ENCODE measurements at places on chromosomes 5 and 9. TPM values are rescaled to one million over a fixed set of nuclear protein-coding genes. Genes with fewer than 3 reads are reported as not detected.

DNA sequence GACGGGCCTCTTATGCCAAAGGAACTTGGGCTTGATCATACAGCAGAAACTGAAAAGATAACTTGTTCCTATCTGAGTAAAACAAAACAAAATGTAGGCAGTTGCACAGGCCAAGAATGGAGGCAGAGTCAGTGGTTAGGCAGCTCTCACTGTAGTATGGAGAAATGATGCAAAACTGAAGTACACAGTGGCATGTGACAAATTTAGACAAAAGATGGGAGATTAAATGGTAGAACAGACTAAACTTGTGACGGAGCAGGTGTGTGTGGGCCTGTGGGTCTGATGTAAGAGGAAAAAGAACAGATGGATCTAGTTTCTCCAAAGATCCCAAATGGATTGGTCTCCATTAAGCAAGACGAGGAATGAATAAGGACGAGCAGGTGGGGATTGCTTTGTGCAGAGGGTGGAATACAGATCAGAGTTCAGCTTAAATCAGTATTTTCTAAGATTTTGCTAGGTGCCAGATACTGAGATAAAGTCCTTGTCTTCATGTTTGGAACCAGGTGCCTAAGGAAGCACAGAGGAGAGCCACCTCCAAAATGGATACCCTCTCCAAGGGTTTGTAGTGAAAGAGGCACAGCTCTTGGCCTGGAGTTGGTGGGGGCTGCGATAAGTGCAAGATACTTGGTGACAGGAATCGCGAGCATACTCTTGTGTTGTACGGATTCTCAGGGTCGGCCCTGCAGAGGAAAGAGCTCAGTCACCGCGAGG lies 722 bp upstream of the DCP2 start:
- no peak for DNase-seq

The GPR151 gene
- not detected for total RNA-seq

The PCDHB5 gene
- 1.8 TPM for total RNA-seq

- no peak for DNase-seq
These were observed 45.5 kb downstream of the GALNT10 start for GRCh38 chr5:154236011-154236410.

DNA sequence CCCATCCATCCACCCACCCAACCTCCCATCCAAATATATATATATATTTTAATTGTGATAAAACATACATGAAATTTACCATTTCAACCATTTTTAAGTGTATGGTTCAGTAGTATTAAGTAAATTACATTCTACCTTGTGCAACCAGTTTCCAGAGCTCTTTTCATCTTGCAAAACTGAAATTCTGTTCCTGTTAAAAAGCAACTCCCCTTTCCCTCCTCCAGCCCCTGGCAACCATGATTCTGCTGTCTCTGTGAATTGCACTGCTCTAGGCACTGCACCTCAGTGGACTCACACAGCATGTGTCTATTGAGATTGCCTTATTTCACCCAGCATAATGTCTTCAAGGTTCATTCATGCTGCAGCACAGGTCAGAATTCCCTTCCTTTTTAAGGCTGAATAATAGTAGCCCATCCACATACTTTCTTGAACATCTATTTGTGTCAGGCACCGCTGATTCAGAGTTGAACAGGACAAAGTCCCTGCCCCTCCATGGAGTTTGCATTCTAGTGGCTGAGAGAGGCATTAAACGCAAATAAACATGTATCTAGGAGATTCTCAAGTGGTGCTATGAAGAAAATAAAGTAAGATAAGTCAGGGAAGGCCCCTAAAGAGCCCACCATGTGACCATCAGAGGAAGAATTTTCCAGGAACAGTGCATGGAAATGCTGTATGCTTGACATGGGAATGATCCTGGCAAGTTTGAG lies 24.0 kb downstream of the CSF1R start:
- DNase-seq: no peak

The ETF1 gene
- total RNA-seq: 71.3 TPM

GRCh38 chr5:171426266-171426665 lies 6.8 kb downstream of the FGF18 start:
- no peak for DNase-seq

DNA sequence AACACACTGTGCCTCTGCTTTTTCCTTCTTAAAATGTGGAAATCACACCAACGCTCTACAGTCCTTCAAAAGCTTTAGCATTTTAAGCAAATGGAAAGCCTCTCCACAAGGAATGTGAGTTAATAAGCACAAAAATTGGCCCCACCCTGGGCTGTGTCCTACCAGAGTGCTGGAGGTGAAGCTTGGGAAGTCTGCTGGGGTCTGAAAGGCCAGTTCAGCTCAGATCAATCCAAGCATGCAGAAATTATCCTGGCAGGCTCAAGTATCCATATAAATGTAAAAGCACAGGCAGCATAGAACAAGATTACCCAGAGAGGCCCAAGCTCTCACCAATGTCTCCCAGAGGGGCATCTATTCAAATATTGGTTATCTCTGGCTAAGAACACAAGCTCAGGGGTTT lies 98.5 kb downstream of the ESM1 start:
- no peak for DNase-seq

The RALGDS gene
- total RNA-seq: 37.5 TPM

The C7 gene
- total RNA-seq: under 0.01 TPM

DNA sequence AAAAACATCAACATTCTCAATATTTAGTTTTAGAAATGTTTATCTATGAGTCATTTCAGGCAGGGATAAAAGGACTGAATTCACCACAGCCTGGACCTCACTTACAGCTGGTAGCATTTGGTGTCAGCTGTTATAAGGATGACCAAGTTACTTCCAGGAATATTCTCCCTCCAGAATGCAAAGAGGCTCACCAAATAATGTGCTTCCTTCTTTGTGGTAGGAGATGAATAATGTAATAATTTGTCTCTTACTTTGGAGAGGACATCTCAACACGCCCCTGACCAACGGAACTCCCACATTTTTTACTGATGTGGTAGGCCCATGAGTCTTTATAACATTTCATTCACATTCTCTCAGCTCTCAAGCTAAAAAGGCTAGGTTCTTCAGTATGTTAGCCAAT lies 825.9 kb upstream of the GRAMD2B start:
- no peak for DNase-seq

The SHISAL2B gene
- total RNA-seq: not detected

DNA sequence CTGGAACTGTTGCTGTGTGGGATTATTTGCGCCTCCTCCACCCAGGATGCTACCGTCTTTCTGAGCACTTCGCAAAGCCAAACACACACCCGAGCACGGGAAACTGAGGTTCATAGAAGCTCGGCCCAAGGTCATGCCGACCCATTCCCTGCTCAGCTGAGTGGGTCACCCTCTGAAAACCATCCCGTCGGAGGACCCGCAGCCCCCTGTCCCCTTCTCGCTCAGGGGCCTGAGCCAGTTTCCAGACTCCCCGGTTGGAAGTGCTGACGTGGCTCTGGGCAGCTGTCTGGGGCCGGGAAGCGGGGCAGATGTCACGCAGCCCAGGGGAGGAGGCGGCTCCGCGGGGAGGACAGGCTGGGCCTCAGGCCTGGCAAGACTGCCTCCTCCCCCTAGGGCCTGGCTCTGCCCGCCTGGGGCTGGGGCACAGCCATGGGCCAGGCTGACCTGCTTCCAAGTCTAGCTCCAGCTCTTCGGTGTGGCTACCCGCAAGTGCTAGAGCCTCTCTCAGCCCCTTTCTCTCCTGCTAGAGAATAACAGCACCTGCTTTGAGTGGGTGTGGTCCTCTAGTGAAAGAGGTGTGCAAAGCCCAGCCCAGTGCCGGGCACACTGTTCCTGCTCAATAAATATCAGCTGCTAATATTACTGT lies 9.9 kb upstream of the CXXC5 start:
- peak; percentile 56 for DNase-seq

DNA sequence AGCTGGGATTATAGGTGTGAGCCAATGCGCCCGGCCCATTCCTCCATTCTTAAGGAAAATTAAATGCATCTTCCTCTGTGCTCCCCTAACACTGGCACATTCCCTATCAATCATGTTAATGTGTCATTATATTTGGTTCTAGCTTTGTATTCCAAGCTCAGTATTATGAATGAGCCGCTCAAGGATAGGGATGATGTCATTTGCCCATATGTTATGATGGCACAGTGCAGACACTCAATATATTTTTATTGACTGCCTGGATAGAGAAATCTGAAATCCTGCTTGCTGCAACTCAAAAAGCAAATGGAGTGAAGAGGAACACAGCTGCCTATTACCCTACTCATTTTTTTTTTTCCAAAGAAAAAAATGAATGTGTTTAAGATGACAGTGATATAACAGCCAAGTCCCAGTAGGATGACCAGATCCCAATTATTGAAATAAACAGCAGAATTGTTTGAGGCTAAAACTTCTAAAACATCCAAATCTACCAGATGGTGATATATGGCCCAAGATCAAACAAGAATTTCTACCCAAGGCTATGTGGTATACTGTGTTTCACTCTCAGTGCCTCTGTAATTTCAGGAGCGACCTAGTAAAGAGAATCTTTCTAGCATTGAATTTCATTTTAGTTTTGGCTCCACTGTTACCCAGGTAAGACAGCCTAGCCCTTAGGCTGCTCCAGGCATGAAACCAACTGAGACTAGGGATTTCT lies 16.3 kb downstream of the SUSD1 start:
- DNase-seq: no peak

DNA sequence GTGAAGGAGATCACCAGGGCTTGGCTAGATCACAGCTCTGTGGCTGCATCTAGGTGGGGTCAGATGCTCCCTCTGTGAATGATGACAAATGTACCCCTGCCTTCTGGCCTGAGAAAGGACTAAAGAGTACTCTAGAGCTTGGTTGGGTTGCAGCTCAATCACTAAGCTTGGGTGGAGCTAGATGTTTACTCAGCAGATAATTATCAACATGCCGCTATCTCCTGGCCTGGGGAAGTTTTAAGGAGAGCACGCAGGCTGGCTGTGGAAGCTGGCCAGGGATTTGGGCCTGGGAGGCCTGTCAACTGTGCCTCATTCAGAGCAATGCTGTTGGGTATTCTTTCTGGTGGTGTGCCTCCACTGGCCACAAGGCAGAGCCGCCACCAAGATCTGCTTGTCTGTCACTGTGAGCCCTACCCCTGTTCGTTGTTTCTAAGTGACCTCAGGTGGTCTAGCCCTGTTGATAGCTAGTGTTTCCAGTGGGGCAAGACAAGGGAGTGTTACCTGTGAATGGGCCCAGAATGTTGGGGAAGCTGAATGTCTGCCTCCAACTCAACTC lies 181.7 kb downstream of the ADGRV1 start:
- no peak for DNase-seq

DNA sequence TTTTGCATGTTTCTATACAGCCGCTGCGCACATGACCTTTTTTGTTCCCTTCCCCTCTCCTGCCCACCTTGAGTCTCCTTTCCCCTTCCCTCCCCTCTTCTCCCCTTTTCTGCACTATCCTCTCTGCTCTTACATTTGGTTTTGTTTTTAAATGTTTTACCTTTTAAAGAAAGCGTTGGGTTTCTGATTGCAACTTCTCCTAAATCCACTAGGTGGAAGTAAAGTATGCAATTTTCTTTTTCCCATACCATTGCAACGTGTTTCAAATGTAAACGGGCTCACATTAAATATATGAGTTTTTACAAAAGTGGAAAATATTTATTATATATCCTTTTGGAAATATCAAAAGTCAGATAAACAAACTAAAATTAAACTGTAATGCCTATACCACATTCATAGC lies 500.9 kb downstream of the DIRAS2 start:
- peak; percentile 25 for DNase-seq

The ZNF354C gene
- total RNA-seq: 6.1 TPM

DNA sequence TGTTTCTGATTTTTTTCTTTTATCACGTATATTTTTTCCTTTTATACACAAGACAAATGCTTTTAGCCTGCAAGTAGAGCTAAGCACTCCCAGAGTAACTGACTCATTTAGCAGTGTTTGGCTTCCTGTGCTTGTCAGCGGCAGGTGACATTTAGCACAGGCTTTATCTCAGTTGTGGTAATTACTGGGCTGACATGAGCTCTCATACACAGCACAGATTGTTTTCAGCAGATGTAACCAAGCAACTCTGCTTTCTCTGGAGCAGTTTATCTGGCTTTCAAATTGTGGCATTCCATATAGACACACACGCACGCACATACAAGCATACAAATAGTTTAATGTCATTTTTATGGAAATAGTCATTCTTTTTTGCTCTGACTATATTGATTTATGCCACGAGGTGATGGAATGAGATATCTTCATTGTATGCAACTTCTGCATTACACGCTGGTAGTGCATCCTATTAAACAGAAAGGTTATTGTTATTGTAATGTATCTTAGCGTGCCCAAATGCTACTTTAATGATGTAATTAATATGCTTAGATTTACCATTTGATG lies 379.0 kb upstream of the GRAMD2B start:
- DNase-seq: no peak

The NR5A1 gene
- not detected for total RNA-seq

- no peak for DNase-seq
These were observed 1176.1 kb downstream of the CDH9 start for GRCh38 chr5:25862276-25862675.

DNA sequence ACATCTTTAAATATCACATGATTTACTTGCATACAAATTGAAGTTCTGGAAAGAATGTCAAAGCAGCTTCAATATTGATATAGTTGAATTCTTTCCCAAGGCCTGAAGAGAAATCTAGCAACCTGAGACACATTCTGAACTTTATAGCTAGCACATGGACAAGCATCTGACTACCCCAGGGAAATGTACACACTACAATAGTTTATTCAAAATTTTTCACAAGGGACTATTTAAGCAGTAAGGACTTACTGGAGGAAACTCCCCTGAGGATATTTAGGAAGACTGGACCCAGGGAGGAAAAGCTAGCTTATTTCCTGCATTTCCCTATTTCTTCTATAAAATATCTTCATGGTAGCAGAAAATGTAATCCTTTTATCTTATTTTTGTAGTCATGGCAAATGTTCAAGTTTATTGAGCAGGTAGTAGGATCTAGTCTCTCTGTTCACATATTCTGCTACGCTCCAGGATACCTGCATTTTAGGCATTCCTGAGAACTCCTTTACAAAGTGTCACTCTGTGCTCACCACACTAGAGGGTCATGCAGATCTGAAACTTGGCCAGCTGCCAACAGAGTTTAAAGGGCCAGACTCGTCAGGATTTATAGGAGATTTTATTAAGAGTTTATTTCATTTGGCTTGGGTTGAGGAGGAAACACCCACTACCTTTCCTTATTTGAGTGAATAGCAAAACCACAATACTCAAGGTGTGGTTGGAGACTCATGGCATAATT lies 348.4 kb upstream of the FTMT start:
- no peak for DNase-seq

GRCh38 chr9:131885144-131885609 lies 145.3 kb upstream of the RAPGEF1 start:
- peak; percentile 32 for DNase-seq

The MROH2B gene
- not detected for total RNA-seq

- DNase-seq: no peak
These were observed 51.0 kb upstream of the APC start for GRCh38 chr5:112686675-112687074.

GRCh38 chr9:12849486-12850003 lies 74.7 kb downstream of the LURAP1L start:
- DNase-seq: no peak

GRCh38 chr5:113212244-113212920 lies 222.4 kb downstream of the TSSK1B start:
- peak; percentile 88 for DNase-seq

DNA sequence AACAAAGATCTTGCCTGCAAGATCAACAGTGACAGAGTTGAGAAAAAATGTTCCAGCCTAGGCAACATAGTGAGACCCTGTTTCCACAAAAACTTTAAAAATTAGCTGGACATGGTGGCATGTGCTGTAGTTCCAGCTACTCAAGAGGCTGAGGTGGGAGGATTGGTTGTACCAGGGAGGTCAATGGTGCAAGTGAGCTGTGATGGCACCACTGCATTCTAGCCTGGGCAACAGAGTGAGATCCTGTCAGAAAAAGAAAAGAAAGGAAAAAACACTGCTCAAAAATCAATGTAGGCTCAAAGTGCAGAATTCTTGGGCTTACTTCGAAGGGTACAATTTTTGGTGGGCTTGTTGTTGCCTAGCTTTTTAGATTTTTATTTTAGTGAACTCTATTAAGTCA lies 145.4 kb downstream of the PLPPR1 start:
- no peak for DNase-seq

The IL3 gene
- total RNA-seq: not detected
